Body of pancreas (tissue), 4 donors: ENCODE measurements at places on chromosomes 13 and 19. TPM values are rescaled to one million over a fixed set of nuclear protein-coding genes. Genes with fewer than 3 reads are reported as not detected.

LMTK3 gene
- 9.6 TPM for total RNA-seq

RFPL4A gene
- total RNA-seq: not detected

SPACA4 gene
- not detected for total RNA-seq

GRCh38 chr13:62631619-62632018 is 1216.0 kb upstream of the PCDH20 start:
- DNase-seq: no peak

DNA sequence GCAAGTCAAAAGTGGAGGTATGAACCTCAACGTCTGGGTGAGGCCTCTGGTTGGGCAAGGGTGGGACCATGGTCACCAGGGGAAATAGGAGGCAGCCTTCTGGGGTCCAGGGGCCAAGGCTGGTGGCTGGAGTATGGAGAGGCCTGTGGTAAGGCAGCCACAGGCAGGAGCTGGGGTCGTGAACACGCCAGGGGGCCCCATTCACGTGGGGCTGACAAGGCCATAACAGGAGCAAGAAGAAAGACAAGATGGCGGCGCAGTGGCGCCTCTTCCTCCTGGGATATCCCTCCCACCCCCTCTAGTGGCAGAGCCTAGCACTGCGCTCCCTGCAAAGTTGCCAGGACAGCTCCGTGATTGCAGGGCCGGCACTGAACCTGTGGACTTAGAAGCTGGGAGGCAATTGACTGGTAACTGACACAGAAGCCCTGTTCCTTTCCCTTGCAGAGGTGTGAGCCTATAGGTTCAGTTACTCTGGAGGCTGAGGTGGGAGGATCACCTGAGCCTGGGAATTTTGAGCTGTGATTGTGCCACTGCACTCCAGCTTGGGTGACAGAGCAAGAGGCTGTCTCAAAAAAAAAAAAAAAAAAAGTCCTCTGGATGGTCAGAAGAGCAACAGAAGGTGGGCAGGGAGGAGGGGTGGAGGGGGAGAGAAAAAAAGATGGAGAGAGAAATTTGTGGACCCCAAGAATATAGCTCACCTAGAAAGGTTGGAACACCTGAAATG is 19.7 kb upstream of the EDDM13 start:
- DNase-seq: peak; percentile 85

DNA sequence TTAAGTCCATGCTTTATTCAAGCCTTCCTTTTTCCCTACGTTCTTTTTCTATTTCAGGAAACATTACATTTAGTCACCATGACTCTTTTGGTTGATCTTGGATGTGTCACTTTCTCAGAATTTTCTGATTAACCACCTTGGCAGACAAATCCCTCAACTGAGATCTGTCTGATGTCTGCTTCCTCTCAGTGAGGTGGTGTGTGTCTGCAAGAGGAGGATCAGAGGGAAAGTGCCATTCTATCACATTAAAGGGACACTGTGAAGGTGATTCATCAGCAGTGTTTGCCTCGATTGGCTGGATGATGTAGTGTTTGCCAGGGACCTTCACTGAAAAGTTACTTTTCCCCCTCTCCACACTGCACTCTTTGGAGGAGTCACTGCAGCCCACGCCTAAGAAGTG is 3.0 kb upstream of the CCNP start:
- DNase-seq: no peak
